Amygdala (tissue), 56 donors: ENCODE measurements at places on chromosomes 13 and 19.

GRCh38 chr13:75910591-75910990 is 274.5 kb downstream of the LMO7 start:
- DNase-seq, result no peak

GRCh38 chr19:4695224-4695731 is 25.1 kb upstream of the MYDGF start:
- no peak for DNase-seq

DNA sequence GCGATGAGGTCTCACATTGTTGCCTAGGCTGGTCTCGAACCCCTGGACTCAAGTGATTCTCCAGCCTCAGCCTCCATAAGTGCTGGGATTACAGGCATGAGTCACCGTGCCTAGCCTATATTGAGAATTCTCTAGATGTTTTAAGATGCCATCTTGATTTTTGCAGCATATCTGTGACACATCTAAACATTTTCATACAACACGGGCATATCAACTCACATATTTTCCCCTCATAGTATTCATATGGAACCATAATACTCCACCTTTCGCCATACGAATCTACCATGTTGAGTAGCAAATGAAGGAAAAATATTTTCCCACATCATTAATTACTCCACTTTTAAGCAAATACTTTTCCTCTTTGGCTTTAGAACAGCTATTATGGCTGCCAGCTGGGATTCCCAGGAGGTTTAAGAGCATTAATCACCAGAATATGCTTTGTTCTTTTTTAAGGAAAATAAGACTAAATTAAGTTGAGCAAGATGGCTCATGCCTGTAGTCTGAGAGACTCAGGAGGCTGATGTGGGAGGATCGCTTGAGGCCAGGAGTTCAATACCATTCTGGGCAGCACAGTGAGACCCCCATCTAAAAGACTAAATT is 56.9 kb upstream of the GTF2F2 start:
- no peak for DNase-seq

DNA sequence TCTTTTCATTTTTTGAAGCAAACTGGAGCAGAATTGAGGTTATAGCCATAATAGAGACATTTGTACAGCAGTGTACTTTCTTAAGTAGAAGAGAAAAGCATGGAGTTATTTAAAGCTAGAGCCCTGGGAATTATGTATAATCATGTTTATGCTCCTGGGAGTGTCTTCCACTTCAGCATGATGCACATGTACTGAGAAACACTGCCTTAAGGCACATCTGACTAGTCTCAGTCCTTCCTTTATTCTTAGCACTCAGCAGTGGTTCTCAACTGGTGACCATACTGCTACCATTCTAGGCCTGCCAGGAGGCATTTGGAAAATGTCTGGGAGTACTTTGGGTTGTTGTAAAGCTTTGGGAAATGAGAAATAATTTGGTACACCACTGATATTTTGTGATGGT is 45.8 kb downstream of the VWA8 start:
- DNase-seq, result no peak

GRCh38 chr19:30227661-30228112 is 144.5 kb upstream of the ZNF536 start:
- DNase-seq, result peak; percentile 80

DNA sequence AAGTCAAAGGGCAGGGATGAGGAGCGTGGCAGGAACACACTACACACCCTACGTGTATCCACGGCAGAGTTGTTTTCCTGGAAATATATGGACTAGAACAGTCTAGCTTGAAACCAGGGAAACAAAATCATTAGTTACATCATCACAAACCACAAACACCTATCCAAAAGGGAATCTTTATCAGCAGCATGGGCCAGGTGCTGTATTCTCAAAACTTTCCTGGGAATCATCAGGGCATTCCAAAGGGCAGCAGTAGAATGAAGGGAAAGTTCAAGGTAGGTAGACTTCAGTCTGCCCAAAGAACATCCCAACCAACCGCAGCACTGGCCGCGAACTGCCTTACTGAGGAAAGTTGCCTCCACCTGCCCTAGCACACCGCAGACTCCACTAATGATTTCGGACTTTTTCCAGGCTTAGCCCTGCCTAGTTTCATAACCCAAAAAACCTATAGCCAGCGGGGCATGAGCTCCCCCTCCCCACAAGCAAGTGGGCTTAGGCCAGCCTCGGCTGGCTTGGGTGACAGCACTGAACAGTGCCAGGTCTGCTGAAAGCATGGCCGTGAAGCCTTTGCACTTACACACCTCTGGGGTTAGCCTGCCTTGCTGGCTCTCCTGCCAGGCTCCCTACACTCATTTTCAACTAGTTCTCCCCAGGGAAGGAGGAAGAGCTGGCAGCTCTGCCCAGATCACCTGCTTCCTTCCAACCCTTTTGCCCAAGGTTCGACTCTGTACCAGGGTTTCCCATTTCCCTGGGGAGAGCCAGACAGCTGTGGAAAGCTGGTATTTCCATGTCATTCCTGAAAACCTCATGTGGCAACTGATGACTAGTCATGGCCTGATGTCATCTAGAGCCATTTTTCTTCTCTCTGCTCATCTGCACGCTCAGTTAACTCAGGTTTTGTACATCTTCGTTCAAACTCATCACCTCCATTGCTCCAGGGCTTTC is 77.3 kb upstream of the UBAC2 start:
- no peak for DNase-seq

DNA sequence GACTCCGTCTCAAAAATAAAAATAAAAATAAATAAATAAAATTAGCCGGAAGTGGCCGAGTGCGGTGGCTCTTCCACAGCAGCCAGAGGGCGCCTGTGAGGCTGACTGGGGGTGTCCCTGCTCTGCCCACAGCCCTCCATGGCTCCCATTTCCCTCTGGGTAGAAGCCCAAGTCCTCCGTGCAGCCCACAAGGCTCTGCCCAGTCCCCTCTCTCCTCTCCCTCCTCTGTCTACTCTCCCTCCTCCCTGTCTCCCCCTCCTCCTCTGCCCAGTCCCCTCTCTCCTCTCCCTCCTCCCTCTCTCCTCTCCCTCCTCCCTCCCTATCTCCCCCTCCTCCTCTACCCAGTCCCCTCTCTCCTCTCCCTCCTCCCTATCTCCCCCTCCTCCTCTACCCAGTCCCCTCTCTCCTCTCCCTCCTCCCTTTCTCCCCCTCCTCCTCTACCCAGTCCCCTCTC is 20.4 kb downstream of the MISP start:
- DNase-seq, result no peak

DNA sequence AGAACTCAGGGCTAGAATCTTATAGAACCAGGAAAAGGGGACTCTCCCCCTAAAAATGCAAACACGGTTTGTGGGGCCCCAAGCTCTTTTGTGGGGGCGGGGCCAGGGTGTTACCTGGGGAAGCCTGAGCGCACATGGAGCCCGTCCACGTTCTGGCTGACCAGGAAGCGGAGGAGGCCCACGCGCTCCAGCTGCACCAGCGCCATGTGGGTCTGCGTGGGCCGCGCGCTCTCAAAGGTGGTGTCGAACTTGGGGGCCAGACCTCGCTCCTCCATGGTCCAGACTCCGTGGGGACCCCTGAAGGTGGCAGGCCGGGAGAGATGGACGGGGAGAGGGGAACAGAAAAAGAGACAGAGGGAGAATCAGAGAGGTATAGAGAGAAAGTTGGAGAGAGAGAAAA is 3.4 kb downstream of the SIRT6 start:
- no peak for DNase-seq

- DNase-seq, result peak; percentile 100
These were observed at the start of gene SCAF1 for GRCh38 chr19:49641688-49642491. Gene SCAF1 (plus strand): TSS chr19:49642209. CDS start chr19:49645027, 2,818 bp downstream.

GRCh38 chr13:89402211-89402610 is 1731.0 kb downstream of the SLITRK5 start:
- DNase-seq, result no peak

DNA sequence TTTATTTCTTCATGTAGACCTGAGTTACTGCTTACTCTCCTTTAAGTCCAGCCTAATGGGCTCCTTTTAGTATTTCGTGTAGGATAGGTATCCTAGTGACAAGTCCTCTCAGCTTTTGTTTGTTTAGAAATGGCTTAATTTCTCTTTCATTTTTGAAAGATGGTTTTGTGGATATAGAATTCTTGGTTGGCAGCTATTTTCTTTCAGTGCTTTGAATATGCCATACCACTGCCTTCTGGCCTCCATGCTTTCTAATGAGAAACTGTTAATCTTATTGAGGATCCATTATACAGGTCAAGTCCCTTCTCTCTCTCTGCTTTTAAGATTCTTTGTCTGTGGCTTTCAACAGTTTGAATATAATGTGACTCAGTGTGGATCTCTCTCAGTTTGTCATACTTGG is 46.8 kb upstream of the SACS start:
- DNase-seq, result no peak

DNA sequence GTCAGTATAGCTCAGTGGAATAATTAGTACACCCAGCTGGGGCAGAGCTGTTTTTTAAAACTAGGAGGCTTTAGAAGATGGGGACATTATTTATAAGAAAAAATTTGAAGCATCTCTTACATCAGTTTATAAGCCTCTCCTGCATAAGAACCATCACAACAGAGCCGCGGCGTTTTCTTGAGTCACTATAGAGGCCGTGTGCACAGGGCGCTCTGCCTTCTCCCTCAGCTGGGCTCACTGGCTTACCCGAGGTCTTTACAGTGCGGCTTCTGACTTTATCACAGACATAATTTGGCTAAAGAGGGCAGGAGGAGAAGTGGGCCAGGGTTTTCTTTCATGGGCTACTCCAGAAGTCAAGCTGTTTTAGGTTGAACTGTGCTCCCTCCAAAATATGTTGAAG is 135.5 kb upstream of the RNF113B start:
- DNase-seq, result no peak

GRCh38 chr19:56310462-56310861 is 4.2 kb downstream of the ZSCAN5A start:
- no peak for DNase-seq

- DNase-seq, result peak; percentile 52
These were observed 3.0 kb upstream of the ZFP36 start for GRCh38 chr19:39403331-39404312.

DNA sequence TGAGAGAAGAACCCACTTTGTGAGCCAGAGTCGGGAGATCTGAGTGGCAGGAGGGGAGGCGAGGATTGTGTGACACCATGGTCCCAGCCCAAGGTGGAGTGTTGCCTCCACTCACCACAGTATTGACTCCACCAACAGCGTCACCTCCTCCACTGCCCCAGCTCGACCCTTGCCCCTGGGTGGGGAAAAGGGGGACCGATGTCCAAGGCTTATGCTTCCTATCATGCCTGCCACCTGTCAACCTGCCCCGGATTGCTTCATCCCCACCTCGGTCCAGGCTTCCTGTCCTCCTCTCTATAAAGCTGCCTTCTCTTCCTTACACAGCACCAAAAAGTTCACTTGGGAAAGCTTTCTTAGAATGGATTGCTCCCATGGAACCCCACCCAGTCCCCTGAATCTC is 7.4 kb downstream of the DMKN start:
- DNase-seq, result no peak

- no peak for DNase-seq
These were observed 73.7 kb upstream of the PCDH9 start for GRCh38 chr13:67303661-67304333.

DNA sequence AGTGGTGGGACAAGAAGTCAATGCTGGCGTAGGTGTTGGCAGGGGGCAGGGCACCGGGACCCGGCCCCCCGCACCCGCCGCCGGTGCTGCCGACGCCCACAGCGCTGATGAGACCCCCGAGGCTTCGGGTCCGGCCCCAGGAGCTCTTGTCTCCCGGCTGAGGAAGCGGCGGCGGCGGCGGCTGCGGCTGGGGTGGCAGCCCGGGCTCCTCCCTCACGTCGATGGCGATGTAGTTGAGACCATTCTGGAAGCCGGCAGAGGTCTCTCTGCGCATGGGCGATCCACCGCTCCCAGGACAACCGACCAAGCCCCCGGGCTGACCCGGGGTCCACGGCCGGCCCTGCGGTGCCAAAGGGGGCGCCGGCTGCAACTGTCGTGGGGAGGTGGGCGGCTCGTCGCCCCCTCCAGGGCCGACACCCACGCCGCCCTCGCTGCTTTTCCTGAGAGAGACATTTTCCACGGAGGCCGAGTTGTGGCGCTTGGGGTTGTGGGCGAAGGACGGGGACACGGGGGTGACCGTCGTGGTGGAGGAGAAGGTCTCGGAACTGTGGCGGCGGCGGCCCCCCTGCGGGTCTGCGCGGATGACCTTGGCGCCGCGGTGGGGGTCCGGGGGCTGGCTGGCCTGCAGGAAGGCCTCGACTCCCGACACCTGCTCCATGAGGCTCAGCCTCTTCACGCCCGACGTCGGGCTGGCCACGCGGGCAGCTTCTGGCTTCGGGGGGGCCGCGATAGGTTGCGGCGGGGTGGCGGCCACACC is 4.1 kb downstream of the IRS2 start:
- DNase-seq, result no peak

DNA sequence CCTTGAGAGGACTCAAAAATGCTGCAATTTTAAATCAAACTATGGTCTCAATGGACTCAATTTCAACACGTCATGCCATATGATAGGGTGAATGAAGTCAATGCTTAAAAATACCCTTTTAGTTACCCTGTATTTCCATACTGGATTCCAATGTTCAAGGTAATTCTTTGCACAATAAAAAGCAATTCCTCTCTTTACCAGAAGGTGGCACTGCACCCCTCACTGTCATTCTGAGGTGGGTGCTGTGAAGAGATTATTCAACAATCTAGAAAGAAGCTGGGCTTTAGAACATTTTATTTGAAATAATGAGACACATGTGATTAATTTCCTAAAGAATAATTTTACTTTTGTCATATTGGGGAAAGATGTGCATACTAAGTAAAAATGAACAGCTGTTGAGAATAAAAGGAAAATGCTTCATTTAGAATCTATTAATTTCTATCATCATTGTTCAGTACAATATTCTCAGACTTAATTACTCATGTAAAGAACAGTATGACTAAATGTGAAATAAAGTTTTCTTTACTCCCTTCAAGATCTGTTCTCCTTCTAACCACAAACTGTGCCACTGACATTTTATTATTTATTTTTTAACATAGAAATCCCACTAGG is 789.1 kb downstream of the GPC5 start:
- no peak for DNase-seq
